Chondrocyte (in vitro differentiated cells): ENCODE measurements at places on chromosomes 6 and 20. TPM values are rescaled to one million over a fixed set of nuclear protein-coding genes. Genes with fewer than 3 reads are reported as not detected.

DNA sequence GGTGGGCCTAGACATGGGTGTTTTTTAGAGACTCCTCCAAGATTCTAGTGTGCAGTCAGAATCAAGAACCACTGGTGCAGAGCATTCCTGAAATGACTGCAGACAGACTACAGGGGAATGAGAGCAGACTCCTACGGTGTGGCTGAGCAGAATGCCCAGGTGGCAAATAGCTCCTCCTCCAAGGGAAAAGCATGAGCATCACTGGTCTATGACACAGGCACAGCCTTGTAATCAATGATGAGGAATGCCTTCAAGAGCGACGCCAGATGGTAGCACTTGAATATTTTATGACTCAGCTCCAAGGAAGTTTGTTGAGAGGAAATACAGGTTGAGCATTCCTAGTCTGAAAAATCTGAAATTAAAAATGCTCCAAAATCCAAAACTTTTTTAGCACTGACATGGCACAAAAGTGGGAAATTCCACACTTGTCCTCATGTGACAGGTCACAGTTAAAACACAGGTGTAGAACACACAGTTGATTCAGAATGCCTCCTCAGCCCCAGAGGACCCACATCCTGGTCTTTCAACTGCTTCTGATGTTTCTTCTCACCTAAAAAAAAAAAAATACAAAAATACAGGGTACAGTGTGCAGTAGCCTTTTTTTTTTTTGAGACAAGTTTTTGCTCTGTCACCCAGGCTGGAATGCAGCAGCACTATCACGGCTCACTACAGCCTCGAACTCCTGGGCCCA is 10.6 kb upstream of the FAM8A1 start:
- no peak for DNase-seq

- no peak for DNase-seq
Measured at GRCh38 chr6:142954844-142955243, 9.9 kb upstream of the HIVEP2 start.

GRCh38 chr6:51568771-51569170 is 518.6 kb downstream of the PKHD1 start:
- DNase-seq: no peak

DNA sequence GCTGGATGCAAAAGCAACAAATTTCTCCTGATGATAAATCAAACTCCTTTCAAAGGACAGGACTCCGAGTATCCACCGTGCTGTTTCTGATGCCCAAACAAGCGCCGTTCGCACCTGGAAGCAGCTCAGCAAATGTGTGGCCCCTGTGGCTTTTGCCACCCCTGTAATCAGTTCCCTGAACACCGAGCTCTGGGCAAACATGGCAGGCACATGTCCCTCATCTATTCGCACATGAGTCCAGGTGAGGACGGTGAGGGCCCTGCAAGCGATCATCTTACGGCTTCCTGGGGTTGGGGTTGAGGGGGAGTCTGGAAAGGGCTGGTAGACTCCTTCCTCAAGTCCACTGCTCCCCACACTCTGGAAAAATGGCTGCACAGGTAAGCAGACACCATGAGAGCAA is 23.7 kb downstream of the RNASET2 start:
- no peak for DNase-seq

DNA sequence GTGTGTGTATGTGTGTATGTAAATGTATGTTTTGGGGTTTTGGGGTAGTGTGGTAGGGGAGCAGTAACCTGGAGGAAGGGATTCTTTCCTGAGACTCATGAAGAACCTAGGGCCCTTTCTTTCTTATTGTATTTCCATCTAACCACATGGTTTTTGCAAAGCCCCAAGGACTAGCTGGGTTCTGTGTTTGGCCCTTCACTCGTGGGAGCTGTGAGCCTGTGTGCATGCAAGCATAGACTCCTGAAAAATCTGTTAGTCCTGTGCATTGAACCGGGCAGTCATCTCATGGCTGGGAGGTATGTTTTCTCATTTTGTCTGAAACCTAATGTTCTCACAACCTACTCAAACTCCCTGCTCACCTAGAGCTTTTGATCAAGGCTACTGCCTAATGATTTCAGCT is 219.1 kb downstream of the PHACTR1 start:
- DNase-seq: no peak

SLCO4A1 gene
- not detected in 3 replicates for total RNA-seq
